ENCODE measurements at places on chromosomes 16 and 17. TPM values are rescaled to one million over a fixed set of nuclear protein-coding genes. Genes with fewer than 3 reads are reported as not detected.

GRCh38 chr17:67824735-67825626 is at the start of gene BPTF:
Gene BPTF (plus strand): TSS chr17:67825503. CDS start chr17:67825725, 222 bp downstream.
- H3K4me1 ChIP-seq = peaks cover 28% of the 10 kb centered on the region
- no peaks in the 10 kb centered on the region for H3K27me3 ChIP-seq
- H3K4me3 ChIP-seq = peak within 1 kb of the TSS; percentile 96
- peak within 1 kb of the TSS; percentile 93 for H3K27ac ChIP-seq
- DNase-seq = peak; percentile 98

DNA sequence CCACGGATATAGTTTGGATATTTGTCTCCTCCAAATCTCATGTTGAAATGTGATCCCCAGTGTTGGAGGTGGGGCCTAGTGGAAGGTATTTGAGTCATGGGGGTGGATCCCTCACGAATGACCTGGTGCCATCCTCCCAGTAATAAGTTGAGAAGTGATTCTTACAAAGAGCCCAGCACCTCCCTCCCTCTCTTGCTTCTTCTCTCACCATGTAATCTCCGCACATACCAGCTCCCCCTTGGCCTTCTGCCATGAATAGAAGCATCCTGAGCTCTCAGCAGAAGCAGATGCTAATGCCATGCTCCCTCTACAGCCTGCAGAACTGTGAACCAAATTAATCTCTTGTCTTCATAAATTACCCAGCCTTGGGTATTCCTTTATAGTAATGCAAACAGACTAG is 41.9 kb upstream of the RBBP6 start:
- no peak overlapping the region for H3K4me3 ChIP-seq
- H3K4me1 ChIP-seq = no peaks in the 10 kb centered on the region
- no peak overlapping the region for H3K27ac ChIP-seq
- DNase-seq = no peak
- no peaks in the 10 kb centered on the region for H3K36me3 ChIP-seq

DNA sequence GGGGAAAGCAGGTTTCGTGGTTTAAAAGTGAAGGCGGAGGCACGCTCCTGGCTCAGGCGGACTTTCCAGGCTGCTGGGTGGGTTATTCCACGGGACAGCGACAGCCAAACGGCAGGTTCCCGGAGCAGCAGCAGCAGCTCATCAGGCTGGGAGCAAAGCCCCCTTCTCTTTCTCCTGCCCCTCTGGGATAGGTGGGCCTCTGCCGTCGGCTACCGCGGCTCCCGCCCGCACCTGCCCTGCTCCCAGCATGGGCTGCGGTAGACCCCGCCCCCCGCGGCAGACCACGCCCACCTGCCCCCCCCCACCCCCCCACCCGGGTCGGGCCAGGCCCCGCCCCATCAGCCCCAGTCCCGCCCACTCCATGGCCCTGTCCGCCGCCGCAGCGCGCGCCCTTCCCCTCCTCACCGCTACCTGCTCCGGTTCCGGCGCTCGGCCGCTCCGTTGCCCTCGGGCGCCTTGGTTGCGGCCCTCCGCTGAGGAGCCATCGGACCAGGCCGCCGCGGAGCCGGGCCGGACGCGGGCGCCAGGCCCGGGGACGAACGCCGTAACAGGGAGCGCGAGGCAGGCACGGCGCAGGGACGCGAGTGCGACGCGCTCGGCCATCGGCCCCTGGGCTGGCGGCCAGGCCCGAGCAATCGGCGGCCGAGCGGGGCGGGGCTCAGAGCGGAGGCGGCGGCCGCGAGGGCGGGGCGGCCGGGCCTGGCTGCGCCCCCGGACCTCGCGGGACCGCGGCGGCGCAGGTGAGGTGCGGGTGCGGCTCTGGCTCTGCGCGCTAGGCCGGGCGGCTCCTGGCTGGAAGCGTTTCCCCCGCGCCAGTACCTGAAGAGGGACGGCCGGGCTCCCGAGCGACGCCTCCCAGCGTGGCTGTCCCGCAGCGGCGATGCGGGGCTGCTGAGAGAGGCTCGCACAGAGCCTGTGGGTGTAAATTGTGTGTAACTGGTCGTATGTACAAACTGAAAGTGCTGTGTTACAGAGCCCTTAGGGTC is at the start of the genes HEXD and OGFOD3:
TSS of gene HEXD (plus strand) at position 347 of the 986 bp plus-strand sequence. CDS start 1,453 bp downstream, outside the sequence.
TSS of gene OGFOD3 (minus strand) at position 586 of the 986 bp plus-strand sequence. CDS start at position 485, 101 bp downstream.
- DNase-seq = peak; percentile 94
- peak within 1 kb of the TSS; percentile 41 for H3K27ac ChIP-seq
- peaks cover 13% of the 10 kb centered on the region for H3K36me3 ChIP-seq
- no peaks in the 10 kb centered on the region for H3K27me3 ChIP-seq

DNA sequence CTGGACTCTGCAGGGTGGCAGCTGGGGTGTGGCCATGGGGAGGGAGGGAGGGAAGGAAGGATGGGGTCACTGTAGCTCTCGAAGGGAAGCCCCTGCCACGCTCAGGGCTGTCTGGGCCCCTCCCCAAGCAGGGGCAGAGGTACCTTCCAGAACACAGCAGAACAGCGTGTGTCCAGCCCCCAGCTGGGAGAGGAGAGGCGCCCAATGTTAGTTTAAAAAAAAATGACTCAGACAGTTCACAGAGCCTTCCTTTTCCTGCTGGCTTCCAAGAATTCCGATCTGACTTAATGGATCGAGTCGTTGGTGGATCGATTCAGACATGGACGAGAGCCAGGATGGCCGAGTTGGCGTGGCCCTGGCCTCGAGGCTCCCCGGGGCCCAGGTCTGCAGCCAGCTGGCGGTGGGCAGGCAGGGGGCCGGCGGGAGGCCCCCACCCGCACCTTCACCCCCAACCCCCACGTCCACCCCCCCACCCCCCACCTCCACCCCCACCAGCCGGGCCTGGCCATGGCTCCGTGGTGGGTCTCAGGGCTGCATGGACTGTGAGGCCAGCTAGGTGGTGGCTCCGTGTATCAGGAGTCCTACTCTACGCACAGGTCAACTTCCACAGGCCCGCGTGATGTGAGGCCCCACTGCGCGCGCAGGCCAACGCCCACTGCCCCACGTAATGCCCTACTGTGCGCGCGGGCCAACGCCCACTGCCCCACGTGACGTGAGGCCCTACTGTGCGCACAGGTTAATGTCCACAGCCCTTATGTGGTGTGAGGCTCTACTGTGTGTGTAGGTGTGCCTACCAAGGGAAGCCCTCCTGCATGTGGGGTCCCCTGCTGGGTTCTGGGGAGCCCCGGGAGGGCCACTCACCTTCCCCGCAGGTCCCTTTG is 21.8 kb downstream of the CACNA1H start:
- no peaks in the 10 kb centered on the region for H3K27me3 ChIP-seq
- no peak overlapping the region for H3K4me3 ChIP-seq
- no peaks in the 10 kb centered on the region for H3K36me3 ChIP-seq

DNA sequence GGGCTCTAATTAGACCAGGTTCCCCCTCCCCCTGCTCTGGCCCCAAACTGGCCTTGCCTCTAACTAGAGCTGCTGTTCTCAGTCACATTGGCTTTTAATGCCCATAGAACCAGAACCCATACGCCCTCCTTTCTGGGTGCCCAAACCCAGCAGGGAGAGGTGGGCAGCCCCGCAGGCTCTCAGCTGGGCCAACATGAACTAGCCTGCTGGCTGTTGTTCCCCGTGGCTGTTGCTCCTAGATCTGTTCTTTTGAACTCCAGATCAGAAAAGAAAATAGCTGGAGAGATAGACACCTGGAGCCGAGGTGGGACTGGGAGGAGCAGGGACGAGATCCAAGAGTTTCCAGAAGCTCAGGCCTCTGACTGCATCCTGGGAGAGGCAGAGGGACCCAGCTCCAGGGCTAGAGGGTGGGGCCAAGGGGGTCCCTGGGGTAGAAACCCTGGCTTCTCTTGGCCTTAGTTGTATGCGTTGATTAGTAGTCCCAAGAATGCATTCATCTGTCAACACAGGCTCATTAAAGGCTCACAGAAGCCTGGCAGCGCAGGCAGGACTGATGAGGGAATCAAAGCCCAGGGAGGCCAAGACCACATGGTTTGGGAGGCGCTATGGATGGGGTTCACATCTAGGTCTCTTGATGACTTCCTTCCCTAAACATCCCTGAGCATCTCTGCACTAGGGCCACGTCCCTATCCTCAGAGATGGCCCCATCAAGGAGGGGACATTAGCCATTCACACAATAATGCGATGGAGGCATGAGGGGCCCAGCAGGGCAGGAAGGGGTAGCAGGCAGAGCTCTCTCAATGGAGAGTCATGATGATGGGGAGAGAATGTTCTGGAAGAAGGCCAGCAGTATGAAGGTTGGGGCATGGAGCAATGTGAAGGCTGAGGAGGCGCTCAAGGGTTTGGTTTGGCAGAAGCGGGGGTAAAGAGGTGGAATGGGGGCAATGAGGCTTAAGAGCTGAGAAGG is 1.3 kb upstream of the CPSF4L start:
- H3K4me1 ChIP-seq = peaks cover 20% of the 10 kb centered on the region
- no peaks in the 10 kb centered on the region for H3K36me3 ChIP-seq
- H3K4me3 ChIP-seq = no peak overlapping the region
- H3K27ac ChIP-seq = no peak overlapping the region
- DNase-seq = no peak

GRCh38 chr16:84759061-84759460 is 59.3 kb downstream of the USP10 start:
- peaks cover 44% of the 10 kb centered on the region for H3K4me1 ChIP-seq
- peak overlapping the region; percentile 68 for H3K27ac ChIP-seq

- H3K4me3 ChIP-seq = no peak overlapping the region
- H3K36me3 ChIP-seq = no peaks in the 10 kb centered on the region
- H3K27ac ChIP-seq = no peak overlapping the region
- H3K4me1 ChIP-seq = no peaks in the 10 kb centered on the region
- no peak for DNase-seq
Measured at GRCh38 chr17:52410781-52411180, 252.3 kb upstream of the CA10 start.

- H3K4me3 ChIP-seq = no peak overlapping the region
- peaks cover 8% of the 10 kb centered on the region for H3K36me3 ChIP-seq
- no peaks in the 10 kb centered on the region for H3K27me3 ChIP-seq
- H3K4me1 ChIP-seq = peaks cover 13% of the 10 kb centered on the region
- H3K27ac ChIP-seq = peak overlapping the region; percentile 34
Measured at GRCh38 chr16:22232277-22233036, 26.4 kb downstream of the EEF2K start.

GRCh38 chr16:29743827-29744531 is 1.8 kb downstream of the C16orf54 start:
- H3K4me1 ChIP-seq = no peaks in the 10 kb centered on the region
- DNase-seq = no peak
- no peaks in the 10 kb centered on the region for H3K36me3 ChIP-seq
- H3K27me3 ChIP-seq = peaks cover 27% of the 10 kb centered on the region
- no peak overlapping the region for H3K4me3 ChIP-seq

- H3K4me3 ChIP-seq = no peak overlapping the region
- DNase-seq = no peak
- peaks cover 12% of the 10 kb centered on the region for H3K36me3 ChIP-seq
- H3K27me3 ChIP-seq = no peaks in the 10 kb centered on the region
- peaks cover 17% of the 10 kb centered on the region for H3K4me1 ChIP-seq
Measured at GRCh38 chr17:76408037-76408849, 23.8 kb downstream of the SPHK1 start.

GRCh38 chr16:4314532-4315185 is 1.2 kb upstream of the GLIS2 start:
- peak; percentile 88 for DNase-seq
- H3K27ac ChIP-seq = peak overlapping the region; percentile 96
- peaks cover 48% of the 10 kb centered on the region for H3K4me1 ChIP-seq
- H3K4me3 ChIP-seq = peak overlapping the region; percentile 79
- no peaks in the 10 kb centered on the region for H3K36me3 ChIP-seq
- no peaks in the 10 kb centered on the region for H3K27me3 ChIP-seq

- no peak for DNase-seq
- H3K27me3 ChIP-seq = no peaks in the 10 kb centered on the region
- peaks cover 20% of the 10 kb centered on the region for H3K4me1 ChIP-seq
- no peak overlapping the region for H3K4me3 ChIP-seq
- H3K36me3 ChIP-seq = no peaks in the 10 kb centered on the region
Measured at GRCh38 chr17:69602972-69603371, 188.5 kb downstream of the MAP2K6 start.

The HES7 gene
- 2.3 TPM for total RNA-seq

The DECR2 gene
- 23.4 TPM for total RNA-seq

The TMEM106A gene
- total RNA-seq = 9.0 TPM

The SPIRE2 gene
- total RNA-seq = 4.1 TPM

The KRT9 gene
- not detected for total RNA-seq
